ENCODE measurements at places on chromosomes 1 and 21.

GRCh38 chr1:108817811-108818210, 39.1 kb downstream of the AKNAD1 start:
- DNase-seq = no peak

- no peak for DNase-seq
These were observed 10.2 kb downstream of the MFN2 start for GRCh38 chr1:11990303-11991032.

DNA sequence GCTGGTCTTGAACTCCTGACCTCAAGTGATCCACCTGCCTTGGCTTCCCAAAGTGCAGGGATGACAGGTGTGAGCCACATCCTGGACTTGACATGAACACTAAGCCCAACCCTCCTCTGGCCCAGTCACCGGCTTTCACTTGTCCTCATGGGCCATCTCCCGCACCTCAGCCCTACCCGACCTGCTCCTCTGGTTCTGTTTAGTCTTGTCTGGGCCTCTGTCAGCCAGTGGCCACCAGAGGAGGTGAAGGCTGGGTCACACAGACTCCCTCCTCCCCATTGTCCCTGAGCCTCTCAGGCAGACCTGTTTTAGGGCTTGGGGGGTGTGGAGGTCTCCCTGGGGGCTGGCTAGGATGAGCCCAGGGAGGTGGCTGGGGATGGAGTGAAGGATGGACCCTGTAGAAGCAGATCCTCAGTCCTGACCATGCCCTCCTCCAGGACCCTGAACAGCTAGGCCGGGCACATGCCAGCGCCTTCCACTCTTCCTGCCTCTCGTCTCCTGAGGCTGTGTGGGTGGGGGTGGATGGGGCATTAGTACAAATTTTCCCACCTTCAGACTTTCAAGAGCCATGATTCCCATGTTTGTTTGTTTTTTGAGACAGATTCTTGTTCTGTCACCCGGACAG, 26.1 kb upstream of the UMODL1 start:
- DNase-seq = no peak

GRCh38 chr1:191240925-191241324, 763.3 kb upstream of the BRINP3 start:
- DNase-seq = no peak

GRCh38 chr1:101005871-101006270, 19.7 kb downstream of the DPH5 start:
- DNase-seq = no peak

GRCh38 chr1:5993556-5994491, 1.6 kb upstream of the NPHP4 start:
- DNase-seq = no peak

DNA sequence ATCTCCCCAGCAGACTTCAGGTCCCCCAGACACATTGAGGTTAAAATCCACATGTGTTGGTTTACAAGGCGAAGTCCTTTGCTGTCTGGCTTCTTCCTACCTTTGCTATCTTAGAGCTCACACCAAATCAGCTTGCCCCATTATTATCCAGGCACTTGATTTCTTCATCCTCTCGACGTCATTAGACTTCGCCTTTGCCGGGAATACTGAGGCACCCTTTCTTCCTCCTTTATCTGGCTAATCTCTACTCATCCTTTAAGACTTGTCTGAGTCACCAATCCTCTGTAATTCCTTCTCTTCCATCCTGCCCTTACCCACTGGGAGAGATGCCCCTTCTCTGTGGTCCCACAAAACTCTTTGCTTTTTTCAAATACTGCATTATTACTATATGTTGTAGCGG, 9.2 kb upstream of the XCL2 start:
- no peak for DNase-seq

DNA sequence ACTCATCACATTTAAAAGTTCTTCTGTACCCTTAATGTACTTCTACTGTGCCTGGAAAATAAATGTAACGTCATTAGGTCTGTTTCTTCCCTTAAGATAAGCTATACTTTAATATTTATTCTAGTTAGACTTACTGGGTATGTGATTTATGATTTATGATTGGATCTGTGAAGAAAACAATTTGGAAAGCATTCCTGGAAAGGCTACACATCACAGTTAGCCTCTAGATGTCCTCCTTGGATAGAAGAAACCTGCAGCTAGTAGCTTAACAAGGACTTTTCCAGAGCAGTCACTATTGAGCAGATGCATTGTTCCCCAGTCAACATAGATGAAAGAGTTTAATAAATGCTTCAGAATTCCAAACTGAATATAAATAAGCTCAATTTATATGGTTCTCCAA, 22.2 kb upstream of the ABL2 start:
- no peak for DNase-seq

DNA sequence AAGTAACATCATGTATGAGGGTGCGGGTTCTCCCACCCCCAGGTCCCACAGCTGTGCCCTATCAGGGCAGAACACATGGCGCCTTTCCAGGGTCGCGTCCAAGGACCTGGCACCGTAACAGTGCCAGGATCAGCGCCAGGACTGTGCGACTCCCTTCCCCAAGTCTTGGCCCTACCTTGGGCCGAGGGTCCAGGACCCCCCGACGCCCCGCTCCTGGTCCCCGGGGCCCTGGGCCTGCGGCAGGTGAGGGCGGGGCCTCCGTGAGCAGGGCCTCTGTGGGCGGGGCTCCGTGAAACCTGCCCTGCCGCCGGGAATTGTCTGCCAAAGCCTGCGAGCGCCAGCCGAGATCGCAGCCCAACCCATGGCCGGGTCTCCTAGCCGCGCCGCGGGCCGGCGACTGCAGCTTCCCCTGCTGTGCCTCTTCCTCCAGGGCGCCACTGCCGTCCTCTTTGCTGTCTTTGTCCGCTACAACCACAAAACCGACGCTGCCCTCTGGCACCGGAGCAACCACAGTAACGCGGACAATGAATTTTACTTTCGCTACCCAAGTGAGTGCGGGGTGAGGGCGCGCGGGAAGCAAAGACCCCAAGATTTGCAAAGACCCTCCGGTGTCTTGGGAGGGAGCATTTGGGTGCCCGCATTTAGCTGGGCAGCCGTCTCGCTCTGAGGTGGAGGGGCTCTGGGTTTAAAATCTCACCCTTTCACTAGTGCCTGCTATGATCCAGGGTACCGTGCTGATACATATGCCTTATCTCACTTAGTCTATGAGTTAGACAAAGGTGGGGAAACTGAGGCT, at the start of gene RHBG:
Gene RHBG, plus strand, starts transcription at position 323 of the 796 bp plus-strand sequence. Its CDS starts 39 bp downstream, at position 362.
- DNase-seq = no peak

- DNase-seq = no peak
These were observed 155.9 kb downstream of the PEX14 start for GRCh38 chr1:10630661-10631120.

DNA sequence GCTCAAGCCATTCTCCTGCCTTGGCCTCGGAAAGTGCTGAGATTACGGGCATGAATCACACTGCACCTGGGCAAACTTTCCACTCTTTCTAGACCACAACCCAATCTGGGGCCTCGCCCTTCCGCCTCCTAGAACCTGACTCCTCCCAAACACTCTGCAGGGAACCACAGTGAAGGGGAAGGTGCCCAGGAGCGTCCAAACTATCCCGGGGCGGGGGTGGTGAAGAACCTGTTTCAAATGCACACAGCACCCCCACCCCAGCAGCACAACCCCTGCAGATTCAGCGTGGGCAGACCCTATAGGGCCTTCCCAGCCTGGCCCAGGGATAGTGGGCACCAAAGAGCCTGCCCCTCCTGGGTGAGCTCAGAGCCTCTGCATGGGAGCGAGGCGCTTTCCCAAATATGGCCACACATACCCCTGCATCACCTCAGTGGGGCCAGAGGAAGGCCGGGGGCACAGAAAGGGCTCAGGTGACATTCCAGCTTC, 86.9 kb downstream of the STUM start:
- DNase-seq = no peak

GRCh38 chr1:234918961-234919761, 209.5 kb downstream of the TOMM20 start:
- DNase-seq = no peak

DNA sequence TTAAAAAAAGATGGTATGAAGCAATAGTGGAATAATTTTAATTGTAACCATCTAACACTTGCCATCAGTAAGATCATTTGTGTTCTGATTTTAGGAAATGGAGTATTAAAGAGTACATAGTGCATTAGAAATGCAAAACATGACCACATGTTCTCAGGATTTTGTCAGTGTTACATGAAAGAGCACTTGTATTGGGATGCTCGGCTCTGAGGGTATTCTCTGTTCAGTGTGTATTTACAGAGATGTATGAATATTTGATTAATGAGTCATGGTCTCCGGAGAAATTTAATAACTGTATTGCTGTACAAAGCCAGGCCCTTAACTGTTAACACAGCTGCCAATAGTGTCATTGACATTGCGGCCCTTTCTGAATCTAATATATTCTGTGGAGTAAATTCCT, 91.7 kb downstream of the ATG4C start:
- no peak for DNase-seq

- DNase-seq = no peak
These were observed 30.2 kb upstream of the ATP5PO start for GRCh38 chr21:33945652-33946270.

DNA sequence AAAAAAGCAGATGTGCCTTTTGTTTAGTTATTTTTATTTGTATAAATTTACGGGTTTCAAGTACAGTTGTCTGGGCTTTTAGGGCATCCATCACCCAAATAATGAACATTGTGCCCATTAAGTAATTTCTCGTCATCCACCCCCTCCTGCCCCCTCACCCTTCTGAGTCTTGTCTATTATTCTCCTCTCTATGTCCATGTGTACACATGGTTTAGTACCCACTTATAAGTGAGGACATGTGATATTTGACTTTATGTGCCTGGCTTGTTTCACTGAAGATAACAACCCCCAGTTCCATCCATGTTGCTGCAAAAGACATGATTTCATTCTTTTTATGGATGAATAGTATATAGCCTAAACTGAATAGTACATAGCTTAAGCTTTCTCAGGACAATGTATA, 189.2 kb downstream of the ZP4 start:
- no peak for DNase-seq

- DNase-seq = no peak
These were observed 3.7 kb downstream of the PEF1 start for GRCh38 chr1:31640964-31641363.

- peak; percentile 78 for DNase-seq
These were observed 45.7 kb downstream of the MACO1 start for GRCh38 chr1:25476186-25477097.

GRCh38 chr1:16087733-16088132, 14.3 kb upstream of the FAM131C start:
- DNase-seq = no peak

DNA sequence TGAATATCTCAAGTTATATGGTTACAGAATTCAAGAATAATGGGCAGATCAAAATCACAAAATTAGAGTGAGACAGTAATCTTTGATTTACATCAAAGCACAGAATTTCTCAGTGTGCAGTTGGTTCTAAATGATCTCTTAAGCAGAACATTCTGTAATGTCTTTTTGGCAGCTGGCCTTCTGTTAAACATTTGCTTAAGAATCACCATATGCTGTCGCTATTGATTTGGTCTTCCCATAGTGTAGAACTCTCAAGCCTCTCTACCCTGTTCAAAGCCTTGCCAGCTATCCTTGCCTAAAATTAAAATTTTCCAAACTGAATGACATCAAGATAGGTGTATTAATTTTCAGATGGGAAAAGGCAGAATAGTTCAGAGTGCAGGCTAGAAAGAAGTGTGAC, 38.9 kb upstream of the ERO1B start:
- DNase-seq = peak; percentile 68

DNA sequence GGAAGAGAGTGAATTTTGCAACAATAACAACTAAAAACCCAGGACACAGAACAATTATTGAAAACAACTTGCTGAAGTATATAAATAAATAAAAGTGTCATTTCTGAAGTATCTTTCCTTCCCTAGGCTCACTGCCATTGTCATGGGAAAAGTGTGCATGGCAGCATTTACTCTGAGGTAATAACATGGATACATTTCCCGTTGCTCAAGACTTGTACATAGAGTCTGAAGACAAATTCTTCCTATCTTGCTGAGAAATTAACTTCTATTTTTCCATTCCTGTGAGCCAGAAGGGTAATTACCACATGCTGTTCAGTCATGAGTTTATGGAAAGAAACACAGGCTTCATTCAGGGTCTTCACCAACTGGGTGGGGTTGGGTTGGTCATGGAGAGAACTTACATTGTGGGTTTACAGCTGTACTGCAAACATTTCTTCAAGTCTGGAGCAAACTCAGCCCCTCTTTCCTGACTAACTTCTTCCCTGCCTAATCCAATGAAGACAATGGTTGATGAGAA, 32.2 kb downstream of the ST6GALNAC3 start:
- no peak for DNase-seq

DNA sequence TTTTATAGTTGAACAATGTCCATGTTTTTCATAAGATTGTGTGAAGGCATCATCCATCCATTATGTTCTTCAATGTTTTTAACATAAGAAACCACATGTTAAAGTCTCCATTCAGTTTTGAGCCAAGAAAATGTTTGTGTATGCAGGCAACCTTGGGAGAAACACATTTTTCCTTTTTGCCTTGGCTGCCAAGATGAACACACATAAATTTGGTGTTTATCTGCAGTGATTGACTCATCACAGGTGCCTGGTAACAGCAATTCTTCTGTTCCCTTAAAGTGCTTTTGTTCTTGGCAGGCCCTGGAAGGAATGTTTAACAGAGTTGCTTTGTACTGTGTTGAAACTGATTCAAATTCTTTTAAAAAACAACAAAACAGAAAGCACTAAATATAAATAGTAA, 709.9 kb upstream of the ADGRL4 start:
- DNase-seq = no peak

DNA sequence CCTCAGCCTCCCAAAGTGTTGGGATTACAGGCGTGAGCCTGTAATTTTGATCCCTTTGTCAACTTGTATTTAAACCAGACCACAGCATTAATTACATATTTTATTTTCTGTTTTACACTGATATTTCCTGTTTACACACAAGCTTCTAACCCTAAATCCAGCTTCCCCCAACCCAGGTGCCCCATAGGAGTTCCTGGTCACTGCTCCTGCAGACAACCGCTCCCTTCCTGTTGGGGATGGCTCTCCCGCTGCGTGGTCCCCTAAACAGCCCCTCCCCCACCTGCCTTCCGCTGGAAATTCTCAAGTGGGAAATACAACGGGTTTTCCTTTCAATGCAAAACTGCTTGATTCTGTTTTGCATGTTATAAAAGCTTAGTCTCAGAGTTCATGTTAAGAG, 3.7 kb downstream of the CSTB start:
- DNase-seq = no peak

- DNase-seq = no peak
These were observed 27.4 kb downstream of the DUSP10 start for GRCh38 chr1:221714227-221715152.

- peak; percentile 49 for DNase-seq
These were observed 117.4 kb upstream of the RAB3GAP2 start for GRCh38 chr1:220389634-220390033.

DNA sequence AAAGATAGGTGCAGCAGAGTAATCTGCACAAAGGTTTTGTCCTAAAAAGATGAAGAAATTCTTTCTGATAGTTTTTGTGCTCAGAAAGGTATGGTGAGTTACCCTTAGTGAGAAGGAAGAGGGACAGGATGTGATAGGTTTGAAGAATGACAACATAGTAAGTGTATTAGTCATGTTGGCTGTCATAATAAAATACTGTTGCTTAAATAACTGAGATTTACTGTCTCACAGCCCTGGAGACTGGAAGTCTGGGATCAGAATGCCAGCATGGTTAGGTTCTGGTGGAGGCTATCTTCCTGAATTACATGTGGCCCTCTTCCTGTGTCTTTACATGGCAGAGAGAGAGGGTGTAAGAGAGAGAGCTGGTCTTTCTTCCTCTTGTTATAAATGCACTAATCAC, 965.2 kb downstream of the TTLL7 start:
- DNase-seq = no peak

GRCh38 chr1:31772669-31773248, 8.6 kb upstream of the ADGRB2 start:
- DNase-seq = no peak
